Stimulated activated naive CD4-positive, alpha-beta T cell treated with Interleukin-2 at 50 U/mL for 16 hours (primary cell): ENCODE measurements at places on chromosomes 5 and 9.

- DNase-seq = no peak
These were observed 278.0 kb downstream of the NTRK2 start for GRCh38 chr9:84947412-84947972.

- DNase-seq = no peak
These were observed 72.4 kb downstream of the ZCCHC7 start for GRCh38 chr9:37192803-37193202.

GRCh38 chr5:96699186-96699820 is 37.1 kb downstream of the CAST start:
- no peak for DNase-seq

DNA sequence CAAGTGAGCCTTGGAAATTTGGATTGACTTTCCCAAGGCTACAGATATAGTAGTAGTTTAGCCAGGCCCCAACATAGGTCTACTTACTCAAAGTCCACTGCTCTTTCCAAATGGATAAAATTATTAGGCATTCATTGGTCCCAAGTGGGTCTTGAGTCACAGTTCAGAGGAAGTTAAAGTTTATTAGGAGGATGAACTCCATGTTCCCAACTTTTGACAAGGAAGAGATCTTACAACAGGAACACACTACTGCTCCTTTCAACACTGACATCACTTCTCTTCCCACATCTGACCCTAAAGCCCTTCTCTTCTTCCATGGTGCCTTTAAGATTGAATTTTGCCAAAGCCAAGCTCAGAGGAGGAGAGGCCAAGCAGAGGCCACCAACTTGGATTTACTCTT is 234.5 kb upstream of the TRIM32 start:
- DNase-seq = no peak

- DNase-seq = no peak
These were observed 64.7 kb downstream of the MRPL36 start for GRCh38 chr5:1734908-1735289.

GRCh38 chr5:176659860-176660461 is 12.7 kb downstream of the TSPAN17 start:
- DNase-seq = no peak

GRCh38 chr5:58066076-58066475 is 393.8 kb downstream of the PLK2 start:
- no peak for DNase-seq

DNA sequence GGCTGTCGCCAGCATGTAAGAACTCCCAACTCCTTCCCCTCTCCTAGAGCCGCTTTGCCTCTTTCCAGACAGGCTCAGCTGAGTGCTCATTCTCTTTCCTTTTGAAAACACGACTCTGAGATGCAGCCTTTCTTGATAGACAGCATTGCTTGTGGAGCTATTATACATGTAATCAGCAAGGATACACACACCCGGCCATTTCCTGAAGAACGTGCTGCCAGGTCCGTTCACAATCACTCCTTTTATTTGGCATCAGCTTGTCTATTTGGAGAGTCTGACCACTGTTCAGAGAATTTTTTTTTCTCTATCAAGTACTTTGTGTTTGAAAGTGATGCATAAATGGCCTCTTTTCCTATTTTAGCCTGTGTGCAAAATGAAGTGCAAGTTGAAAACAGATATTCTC is 328.7 kb downstream of the MARCHF11 start:
- no peak for DNase-seq

GRCh38 chr9:126549246-126550006 is 64.3 kb upstream of the LMX1B start:
- no peak for DNase-seq

GRCh38 chr9:27675354-27675753 is 102.1 kb upstream of the C9orf72 start:
- no peak for DNase-seq

DNA sequence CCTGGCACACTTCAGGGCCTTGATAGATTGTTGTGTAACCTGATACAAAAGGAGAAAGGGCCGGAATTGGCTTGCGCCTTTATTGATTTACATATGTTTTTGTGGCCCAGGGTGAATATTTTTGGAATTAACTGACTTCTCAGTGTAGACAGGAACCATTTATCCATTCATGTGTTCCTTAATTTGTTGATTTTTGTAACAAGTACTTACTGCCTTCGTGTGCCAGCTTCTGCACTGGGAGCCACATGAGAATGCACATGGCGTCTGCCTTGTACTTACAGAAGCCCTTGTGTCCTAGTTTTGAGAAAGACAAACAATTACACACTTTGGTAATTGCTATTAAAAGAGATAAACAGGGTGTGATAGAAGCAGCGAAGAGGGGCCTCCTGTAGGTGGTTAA is 26.4 kb downstream of the EHMT1 start:
- DNase-seq = no peak

DNA sequence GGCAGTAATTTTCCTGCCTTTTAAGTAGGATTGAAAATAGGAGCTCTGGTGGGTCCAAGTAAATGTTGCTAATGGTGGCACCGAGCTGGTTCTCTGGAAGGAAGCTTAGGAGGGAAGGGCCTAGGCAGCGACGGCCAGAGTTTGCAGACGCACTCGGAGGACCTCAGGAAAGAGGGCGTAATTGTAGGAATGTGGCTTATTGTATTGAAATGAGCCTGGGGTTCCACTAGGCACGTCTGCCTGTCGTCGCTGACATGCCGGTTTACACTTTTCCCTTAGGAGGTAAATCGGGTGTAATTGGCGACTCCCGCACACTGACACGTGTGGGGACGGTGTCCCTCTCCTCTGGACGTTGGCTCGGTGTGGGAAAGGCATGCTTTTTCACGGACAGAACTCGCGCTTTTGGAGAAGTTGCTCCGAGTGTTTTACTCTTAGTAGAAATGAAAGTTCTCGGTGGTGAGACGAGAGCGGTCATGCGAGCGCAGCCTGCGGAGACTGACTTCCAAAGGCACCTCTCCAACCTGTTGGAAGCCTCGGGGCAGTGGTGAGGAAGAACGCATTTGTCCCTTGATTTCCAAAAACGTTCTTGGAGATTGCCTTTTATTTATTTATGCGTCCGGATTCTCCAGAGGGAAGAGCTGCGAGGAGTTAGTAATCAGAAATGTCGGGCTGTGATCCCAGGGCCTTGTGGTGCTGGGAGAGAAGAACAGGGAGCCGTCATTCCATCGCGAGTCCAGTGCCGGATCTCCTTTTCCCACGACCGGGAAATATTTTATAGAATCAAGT is 1.3 kb downstream of the NR4A3 start:
- DNase-seq = no peak

- no peak for DNase-seq
These were observed 2.1 kb downstream of the HNRNPAB start for GRCh38 chr5:178206166-178207101.

- no peak for DNase-seq
These were observed 2.2 kb downstream of the INPP5E start for GRCh38 chr9:136437430-136437829.

DNA sequence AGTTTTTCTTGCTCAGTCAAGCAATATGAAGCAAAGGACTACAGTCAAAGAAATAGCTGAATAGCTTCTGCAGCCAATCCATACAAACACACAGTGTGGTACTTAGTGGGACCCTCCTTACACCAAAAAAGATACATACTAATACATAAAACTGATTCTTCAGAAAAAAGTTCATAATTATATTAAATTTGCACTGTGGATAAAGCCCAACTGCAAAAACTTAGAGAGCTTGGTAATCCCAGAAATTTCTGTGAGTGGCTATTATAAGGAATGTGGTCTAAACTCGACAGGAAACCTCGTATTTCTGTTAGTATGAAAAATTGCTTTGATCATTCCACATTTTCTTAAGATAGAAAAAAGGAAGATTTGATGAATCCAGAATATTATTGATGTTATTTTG is 245.4 kb downstream of the FBXL17 start:
- no peak for DNase-seq

DNA sequence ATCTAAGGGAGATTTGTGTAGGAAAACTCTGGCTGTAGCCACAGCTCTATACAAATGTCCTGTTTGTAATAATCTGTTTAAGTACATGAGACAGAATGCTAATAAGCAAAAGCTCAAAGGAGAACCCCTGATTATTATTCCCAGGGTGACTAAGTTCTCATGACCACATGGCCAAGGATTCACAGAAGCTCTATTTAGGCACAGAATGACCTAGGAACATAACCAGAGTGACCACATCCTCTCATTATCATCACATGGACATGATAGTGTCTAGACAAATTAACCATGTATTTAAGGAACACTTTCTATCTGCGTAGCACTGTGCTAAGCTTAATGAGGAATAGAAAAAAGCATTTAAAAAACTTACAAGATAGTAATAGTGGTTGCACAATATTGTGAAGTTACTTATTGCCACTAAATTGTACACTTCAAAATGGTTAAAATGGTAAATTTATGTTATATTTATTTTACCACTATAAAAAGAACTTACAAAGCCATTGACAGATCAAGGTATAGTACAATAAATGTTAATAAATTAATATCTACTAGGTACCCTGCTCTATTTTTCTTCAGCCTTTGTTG is 56.3 kb downstream of the STX17 start:
- DNase-seq = no peak

DNA sequence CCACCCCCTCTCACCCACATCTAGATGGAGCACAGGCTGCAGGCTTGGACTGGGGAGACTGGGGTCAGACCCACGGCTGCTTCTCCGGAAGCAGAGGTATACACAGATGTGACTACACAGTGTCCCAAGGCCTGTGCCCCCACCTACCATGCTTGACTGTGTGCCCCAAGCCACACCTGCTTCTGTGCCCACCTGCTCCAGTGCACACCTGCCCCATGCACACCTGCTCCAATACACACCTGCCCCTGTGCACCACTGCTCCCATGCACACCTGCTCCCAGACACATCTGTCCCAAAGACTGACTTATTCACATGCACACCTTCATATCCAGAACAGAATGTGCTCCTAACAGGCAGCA is 5.5 kb upstream of the COL5A1 start:
- DNase-seq = no peak

- DNase-seq = no peak
These were observed 7.8 kb upstream of the TGFBI start for GRCh38 chr5:136021016-136021405.

- no peak for DNase-seq
These were observed 31.2 kb downstream of the C9 start for GRCh38 chr5:39333104-39333503.

- no peak for DNase-seq
These were observed 167.1 kb downstream of the NIPBL start for GRCh38 chr5:37043693-37044092.

- DNase-seq = no peak
These were observed 191.8 kb downstream of the PRR16 start for GRCh38 chr5:120655828-120656435.

DNA sequence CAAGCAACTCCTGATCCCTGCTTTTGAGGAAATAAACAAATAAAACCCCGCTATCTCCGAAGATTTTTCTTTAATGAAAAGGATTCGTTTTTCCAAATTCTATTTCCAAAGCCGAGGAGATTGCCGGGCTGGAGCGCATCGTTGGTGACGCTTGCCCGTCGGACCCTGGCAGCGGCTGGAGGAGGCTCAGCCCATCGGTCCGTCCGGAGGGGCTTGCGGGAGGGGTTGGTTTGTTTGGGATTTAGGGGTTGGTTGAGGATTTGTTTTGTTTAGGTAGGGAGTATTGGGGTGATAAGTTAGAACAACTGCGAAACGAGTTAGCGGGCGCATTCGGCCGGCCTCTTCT is 20.8 kb downstream of the URM1 start:
- DNase-seq = no peak

- DNase-seq = no peak
These were observed 86.2 kb upstream of the IL12B start for GRCh38 chr5:159416438-159416837.

DNA sequence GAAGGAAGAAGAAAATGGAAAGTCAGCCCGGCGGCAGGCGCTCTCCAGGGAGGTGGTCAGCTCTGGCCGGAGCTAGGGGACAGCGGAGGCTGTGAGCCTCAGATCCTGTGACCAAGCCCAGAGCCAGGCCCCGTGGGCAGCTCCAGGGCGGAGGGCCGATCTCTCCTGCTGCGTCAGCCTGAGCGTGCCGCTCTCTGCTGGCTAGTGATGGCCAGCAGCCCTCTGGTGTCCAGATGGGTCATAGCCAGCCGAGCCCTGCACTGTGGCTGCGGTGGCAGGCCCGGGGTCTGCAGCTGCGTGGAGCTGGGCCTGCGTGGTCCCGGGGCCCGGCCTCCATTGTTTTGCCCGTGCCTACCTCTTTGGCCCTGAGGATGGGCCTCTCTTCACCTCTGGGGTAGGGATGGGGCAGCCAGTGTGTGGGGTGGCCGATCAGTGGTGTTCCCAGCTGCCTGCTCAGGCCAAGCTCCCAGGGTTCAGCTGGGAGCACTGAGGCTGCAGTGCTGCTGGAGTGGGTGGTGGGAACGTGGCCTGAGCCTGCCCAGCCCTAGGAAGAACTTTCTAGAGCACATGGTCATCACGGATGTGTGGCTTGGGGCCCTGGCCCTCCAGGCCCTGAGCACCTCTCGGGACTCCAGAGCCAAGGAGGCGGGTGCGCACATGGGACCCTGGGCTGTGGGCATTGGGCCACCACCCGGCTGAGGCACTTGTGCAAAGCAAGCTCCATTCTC is 17.1 kb upstream of the NRARP start:
- DNase-seq = no peak

DNA sequence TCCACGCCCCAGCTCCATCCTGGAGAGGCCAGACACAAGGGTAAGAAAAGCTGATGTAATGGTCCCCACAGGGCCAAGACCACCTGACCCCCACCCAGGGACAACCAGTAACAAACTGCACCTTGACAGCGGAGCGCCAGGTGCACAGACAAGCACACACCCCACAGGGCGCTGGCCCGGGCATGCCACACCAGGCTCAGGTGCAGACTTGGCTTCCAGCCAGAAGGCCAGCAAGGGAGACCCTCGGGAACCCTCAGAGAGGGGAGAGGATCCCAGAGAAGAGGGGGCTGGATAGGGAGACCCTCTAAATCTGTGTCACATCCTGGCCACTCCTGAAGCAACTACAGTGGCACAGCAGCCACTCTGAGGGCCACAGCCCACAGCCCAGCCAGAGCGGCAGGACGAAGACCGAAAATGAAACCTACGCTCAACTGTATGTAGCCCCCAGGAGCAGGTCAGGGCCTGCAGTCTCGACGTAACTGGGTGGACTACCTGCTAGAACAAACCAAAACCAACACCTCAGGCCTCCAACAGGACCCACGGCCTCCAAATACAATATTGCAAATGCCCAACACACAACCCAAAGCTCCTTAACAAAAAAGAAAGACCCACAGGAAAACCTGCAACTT is 18.5 kb downstream of the CAMSAP1 start:
- DNase-seq = no peak

- DNase-seq = no peak
These were observed 284.8 kb downstream of the CRB2 start for GRCh38 chr9:123640792-123641222.
